ENCODE measurements at places on chromosomes 2 and 18.

- no peak for DNase-seq
These were observed 42.5 kb downstream of the VRK2 start for GRCh38 chr2:58089081-58089480.

- DNase-seq: no peak
These were observed 53.6 kb downstream of the TMEM178A start for GRCh38 chr2:39719317-39719716.

DNA sequence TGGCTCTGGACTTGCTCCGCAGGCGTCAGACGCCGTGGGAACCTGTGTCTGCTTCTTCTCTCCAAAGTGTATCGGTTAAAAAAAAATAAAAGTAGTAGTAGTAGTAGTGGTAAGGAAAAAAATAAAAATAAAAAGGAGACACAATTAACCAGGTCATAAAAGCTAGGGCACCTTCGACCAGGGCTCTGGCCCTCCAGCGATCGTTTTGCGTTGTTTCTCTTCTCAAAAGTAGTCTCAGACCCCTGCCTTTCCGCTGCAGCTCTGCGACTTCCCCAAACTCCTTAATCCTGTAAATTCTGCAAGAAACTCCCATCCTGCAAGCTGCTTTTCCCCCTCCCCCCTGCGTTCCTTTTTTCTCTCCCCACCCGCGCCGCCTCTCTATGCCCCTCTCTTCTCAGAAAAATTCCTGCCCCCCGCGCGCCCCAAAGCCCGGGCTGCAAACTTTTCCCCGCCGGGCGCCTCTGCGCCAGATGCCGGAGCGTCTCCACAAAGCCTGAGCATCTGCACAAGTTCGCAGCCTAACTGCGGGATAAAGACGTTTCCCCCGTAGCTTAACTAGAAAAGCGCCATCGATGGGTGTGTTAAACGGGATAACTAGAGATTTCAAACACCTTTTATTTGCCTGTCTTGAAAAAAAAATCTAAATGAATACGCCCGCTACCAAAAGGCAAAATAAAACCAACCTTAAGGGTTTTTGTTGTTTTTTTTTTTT is 1.8 kb upstream of the SALL3 start:
- DNase-seq: peak; percentile 55

- DNase-seq: no peak
These were observed 34.0 kb downstream of the BIN1 start for GRCh38 chr2:127072970-127073369.

DNA sequence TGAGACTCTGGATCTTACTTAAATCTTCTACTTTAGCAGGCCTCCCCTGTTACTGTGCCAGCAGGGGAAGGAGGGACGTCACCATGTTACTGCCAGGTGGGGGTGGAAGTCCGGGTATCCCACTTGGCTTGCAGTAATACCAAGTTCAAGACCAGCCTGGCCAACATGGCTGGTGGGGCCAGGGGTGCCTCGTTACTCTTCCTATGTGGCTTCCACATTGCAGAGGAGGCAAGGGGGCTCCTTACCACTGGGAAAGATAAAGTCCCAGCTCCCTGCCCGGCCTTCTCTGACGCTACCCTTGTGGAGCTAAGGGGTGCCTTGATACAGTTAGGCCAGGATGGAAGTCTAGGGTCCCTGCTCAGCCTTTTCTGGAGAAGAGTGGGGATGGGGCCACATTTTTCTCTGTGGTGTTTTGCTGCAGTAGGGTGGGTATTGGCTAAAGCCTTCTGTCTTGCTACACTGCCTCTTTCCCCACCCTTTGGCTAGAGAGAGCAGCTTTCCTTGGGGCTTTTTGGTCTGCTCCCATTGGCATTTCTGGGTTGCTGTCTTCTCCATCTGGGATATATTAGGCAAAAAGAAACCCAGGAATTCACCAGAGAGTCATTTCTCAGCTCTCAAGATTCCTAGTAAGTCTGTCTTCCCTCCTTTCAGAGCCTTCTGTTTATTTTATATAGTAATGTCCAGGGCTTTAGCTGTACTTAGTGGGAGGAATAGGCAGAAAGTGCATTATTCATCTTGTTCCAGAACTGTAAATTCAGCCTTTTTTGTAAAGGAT is 21.9 kb downstream of the ELMOD3 start:
- DNase-seq: no peak

GRCh38 chr2:102335871-102336366 is 19.7 kb upstream of the IL18R1 start:
- peak; percentile 60 for DNase-seq
